NCI-H446 treated with DMSO at 0.1 percent for 48 hours (cell line): ENCODE measurements at places on chromosomes 1 and 21.

DNA sequence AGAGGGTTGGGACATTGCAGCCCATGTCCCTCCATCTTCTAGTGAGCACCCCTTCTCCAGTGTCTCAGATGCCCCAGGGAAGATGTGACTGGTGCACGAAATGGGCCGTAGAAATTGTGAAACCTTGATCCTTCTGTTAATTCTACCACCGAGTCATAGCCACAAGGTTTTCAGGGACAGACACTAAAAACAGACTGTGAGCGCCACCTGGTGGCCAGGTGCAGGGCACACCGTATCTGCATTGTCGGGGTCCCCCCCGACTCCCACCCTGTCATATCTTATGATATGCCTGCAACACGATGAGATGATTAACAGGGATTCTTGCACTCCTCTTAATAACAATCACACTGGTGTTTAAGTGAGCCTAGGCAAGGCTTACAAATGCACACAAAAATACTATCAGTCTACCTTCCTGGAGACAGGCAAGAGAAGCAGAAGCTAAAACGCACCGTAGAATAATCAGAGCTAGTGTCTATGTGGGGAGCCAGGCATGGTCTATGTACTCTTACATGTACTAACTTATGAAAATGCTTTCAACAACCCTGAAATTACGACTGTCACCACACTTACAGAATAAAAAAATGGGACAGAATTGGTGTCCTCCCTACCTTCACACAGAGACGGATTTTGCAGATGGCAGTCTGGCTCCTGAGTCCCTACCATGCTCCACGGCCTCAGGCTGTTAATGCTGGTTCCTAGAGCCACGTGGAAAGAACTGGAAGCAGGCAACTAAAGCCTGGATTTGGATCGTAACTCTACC, 57.9 kb downstream of the FHAD1 start:
- DNase-seq = no peak

- DNase-seq = no peak
These were observed 13.3 kb downstream of the FBXO2 start for GRCh38 chr1:11640944-11641343.

DNA sequence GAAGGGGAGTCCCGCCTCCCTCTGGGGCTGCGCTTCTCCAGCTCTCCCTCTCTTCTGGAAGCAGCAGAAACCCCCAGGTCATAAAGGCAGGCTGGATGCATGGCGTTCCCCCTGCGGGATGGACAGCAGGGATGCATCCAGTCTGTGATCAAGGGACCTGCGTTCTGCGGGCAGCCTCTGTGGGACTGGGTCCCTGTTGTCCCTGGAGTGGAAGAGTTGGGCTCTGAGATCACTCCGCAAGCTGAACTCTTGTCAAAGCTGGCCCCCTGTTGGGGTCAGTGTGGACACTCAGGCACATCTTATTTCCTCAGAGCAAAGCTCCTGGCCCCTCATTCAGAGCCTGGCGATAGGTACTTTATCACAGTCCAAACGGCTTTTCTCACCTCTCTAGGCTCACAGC, 341.2 kb downstream of the PTPRU start:
- DNase-seq = no peak

DNA sequence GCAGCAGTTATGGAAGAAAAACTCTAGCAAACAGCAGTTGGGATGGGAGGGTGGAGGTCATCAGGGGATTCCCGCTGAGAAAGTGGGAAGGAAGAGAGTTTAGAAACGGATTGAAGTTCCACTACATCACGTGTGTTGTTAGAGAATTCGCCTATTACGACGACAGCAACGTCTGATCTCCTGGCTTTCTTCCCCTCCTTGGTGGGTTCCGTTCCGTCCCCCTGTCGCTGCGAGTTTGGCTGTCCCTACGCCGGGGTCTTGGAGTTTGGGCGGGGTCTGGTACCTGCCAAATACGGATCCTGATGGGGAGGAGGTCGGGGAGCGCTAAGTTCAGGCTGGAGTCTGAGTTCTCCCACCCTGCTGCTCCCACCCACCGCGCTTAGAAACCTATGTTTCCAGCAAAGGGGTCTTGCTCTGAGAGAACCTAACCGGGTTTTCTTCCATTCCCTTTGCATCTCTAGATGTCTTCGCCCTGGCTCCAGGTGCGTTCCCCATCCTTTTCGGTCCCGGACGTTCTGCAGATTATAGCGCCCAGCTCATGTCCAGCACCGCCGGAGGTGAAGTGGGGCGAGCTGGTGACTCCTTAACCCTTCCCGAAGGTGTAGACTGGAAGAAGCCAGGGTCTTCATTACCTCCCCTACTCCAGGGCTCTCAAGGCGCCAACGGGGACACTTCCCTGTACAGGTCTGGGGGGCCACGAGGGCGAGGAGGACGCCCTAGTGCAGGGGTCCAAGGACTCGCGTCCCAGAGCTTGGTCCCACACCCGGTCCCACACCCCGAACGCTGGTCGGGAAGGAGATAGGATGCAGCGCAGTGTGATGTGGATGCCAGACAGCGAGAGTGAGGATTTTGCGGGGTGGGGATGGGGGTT, 641 bp upstream of the KCNK2 start:
- no peak for DNase-seq

DNA sequence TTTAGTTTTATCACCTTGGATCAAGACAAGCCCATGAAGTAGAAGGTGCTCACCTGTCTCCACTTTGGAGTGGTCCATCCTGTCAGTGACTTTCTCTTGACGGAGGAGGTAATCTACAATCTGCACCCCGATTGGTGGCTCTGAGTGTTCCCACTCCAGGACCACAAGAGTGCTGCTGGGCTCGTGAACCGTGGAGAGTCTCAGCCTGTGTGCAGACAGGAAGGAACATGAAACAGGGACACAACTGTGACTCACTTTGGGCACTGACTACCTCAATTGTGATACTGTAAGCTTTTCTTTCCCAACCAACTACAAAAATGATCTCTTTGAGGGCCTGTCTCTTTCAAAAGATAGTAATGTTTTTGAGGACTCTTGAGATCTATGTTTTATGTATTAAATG, 280.2 kb downstream of the ASTN1 start:
- DNase-seq = no peak

DNA sequence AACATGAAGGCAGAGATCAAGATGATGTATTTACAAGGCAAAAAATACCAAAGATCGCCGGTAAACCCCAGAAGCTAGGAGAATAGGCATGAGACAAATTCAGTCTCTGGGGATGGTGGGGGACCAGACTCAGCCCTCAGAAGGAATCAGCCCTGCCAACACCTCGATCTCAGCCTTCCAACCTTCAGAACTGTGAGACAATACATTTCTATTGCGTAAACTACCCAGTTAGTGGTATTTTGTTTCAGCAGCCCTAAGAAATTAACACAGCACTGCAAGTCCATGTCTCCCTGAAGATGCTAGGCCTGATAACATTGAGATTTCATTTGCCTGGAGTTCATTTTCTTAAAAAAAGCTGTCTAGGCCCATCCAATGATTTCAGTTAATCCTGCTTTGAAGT, 622.5 kb downstream of the PTPRC start:
- DNase-seq = no peak

- DNase-seq = no peak
These were observed 142.5 kb downstream of the TRABD2B start for GRCh38 chr1:47854552-47855144.

DNA sequence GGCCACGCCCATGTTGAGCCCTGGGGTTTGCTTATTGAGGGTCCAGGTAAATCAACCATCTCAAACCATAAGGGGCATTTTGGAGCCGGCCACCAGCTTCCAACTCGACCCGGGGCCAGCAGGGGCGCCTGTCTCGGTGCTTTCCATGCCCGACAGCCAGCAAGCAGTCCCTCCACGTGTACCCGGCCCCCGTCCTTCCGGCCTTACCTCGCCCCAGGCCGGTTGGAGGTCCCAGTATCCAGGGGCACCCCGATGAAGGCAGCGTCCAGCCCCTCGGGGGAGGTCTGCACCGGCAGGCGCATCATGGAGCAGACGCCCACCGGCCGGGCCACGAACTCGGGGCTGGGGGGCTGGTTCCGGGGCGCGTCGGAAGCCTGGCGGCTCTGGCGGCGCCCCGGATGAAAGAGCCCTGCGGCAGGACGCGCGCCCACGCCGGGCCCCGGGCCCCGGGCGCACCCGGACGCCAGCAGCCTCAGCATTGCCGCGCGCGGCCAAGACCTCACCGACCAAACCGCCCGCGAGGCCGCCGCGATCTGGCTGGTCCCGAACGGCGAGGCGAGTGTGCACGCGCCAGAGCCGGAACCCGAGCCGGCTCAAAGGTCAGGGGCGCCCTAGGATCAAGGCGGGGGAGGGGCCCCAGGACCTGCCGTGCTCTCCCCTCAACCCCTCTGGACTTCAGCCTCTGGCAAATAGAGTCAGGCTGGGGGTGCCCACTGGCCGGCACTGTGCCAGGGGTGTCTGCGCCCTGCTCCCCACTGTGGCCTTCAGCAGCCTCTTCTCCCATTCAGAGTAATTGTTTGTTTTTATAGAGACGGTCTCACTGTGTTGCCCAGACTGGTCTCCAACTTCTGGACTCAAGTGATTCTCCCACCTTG, at the start of gene AGMAT:
Gene AGMAT, minus strand, starts transcription at position 563 of the 875 bp plus-strand sequence. Its CDS starts 84 bp downstream, at position 479.
- DNase-seq = no peak

- peak; percentile 3 for DNase-seq
These were observed 161.6 kb downstream of the GLUL start for GRCh38 chr1:182229921-182230491.

DNA sequence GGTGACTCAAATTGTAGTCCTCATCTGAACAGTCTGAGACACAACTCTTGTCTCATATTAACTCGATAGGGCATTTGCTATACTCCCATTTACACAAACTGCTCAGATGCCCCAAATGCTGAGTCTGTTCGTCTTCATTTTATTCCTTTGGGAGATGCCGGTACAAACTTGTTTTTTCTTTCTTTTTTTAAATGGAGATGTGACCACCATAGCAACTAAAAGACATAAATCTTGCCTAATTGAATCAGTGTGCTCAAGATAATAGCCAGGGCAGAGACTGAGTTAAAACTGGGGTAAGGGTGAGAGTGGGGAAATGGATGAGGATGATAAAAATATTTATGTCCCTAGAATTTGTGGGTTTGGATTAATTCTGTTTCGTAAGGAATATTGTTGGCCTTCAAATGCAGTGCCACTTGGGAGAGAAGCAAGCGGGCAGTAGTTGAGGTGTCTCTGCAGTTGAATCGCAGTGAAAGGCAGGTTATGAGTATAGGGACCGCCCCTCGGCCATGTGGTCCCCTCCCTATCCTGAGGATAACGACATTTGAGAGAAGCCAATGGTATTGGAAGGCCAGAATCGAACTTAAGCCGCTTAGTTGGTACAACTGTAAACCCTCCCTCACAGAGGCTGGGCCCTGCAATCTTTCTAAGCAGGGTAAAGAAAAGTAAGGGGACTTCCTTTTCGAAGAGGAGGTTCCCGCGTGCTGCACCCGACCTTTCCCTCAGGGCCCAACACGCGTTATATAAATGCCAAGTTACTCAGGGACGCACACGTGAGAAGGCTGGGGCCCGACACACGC, 859 bp upstream of the LRRC8B start:
- peak; percentile 66 for DNase-seq

- DNase-seq = no peak
These were observed 78.2 kb downstream of the SKI start for GRCh38 chr1:2306151-2306978.

DNA sequence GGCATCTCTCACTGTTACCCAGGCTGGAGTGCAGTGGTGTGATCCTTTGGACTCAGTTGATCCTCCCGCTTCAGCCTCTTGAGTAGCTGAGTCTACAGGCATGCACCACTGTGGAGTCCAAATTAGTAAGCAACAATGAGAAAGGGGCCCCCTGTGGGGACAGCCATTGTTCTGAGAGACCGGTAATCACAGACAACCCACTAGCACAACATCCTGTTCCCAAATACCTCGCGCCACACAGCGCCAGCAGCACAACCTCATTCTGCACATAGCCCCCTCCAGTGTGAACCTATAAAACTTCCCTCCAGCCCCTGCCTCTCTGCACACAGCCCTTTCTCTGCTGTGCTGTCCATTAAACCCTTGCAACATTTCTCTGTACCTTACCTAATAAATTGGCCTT, 226.4 kb downstream of the DYRK1A start:
- DNase-seq = no peak

DNA sequence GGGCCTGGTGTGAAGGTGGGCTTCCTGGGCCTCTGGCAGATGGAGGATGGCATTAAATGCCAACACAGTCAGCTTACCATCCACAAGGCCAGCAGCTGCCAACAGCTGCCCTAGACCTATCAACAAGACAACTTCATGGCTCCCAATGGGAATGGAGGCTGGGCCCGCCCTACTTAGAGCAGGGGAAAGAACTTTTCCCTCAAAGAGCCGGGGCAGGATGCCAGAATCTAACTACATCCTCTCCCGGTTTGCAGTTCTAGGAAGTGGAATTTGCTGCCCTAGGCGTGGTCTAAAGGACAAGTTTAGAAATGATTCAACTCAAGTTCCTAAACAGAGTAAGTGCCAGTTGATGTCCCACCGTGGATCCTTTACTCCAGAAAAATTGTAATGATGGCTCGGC, 13.1 kb downstream of the ICMT start:
- DNase-seq = no peak

GRCh38 chr1:242425232-242425631, 99.3 kb downstream of the PLD5 start:
- no peak for DNase-seq

DNA sequence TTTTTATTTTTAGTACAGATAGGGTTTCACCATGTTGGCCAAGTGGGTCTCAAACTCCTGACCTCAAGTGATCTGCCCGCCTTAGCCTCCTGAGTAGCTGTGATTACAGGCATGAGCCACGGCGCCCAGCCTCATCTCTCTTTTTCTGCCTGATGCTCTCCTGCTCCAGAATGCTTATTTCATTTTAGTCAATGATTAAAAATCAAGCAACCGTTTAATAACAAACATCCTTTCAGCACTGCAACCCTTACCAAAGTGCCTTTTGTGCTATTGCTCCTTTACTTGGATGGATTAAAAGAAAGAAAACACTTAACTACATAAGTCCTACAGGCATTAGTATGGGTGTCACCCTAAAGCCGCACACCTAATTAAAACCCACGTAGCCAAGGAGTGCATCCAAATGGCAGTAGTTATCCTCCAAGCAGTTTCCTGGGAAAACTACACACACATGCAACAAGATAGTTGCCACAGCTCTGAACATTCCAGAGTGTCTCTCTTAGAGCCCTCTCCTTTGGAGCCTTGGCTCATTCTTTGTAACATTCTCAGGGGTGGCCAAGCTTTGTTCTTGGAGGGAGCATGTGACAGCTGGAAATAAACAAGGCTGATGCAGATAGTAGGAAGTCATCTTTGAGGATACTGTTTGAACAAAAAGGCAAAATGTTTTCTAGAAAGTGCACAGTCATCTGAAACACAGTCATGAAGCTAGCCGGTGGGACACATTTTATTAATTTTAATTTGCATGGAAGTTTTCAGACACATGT, 51.2 kb downstream of the KCNJ15 start:
- DNase-seq = no peak

GRCh38 chr1:8355439-8356255, 37.7 kb downstream of the SLC45A1 start:
- no peak for DNase-seq

GRCh38 chr1:182164273-182164672, 102.8 kb upstream of the ZNF648 start:
- DNase-seq = no peak

DNA sequence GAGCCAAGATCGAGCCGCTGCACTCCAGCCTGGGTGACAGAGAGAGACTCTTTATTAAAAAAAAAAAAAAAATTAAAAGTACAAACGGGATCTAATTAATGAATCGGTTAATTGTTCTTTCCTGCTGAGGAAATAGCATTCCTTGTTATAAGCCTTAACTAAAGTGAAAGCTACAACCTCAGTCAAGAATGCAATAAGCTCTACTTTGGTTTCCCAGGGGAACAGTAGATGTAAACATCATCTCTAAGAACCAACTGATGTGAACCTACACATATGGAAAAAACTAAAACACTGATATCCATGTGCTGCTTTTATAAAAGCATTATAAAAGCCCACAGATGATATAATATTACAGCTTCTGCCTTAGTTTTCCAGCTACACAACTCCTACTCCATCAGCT, 41.9 kb downstream of the LPGAT1 start:
- DNase-seq = no peak
